ENCODE measurements at places on chromosomes 2 and 18.

GRCh38 chr2:31258351-31258750 is 24.4 kb downstream of the EHD3 start:
- DNase-seq: no peak

- no peak for DNase-seq
Measured at GRCh38 chr2:240926516-240927389, 20.6 kb downstream of the CROCC2 start.

DNA sequence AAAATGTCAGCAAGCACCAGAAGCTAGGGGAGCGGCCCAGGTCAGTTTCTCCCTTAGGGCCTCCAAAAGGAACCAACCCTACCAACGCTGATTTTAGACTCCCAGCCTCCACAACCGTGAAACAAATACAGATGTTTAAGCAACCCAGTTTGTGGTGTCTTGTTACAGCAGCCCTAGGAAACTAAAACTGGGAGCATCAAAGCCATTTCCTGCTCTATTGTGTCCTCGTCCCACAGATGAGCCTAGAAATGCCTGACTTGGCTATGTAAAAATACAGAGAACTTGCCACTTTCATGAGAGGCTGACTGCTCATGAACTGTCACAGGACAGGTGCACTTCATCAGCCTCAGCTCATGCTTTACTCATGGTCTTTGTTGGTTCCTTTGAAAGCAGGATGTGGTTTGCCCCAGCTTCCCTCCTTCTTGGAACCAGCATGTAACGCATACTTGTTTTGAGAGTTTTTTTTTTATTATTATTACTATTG is 97.6 kb upstream of the SLC39A10 start:
- no peak for DNase-seq

- DNase-seq: no peak
Measured at GRCh38 chr2:207768866-207769596, 675 bp downstream of the FZD5 start.

DNA sequence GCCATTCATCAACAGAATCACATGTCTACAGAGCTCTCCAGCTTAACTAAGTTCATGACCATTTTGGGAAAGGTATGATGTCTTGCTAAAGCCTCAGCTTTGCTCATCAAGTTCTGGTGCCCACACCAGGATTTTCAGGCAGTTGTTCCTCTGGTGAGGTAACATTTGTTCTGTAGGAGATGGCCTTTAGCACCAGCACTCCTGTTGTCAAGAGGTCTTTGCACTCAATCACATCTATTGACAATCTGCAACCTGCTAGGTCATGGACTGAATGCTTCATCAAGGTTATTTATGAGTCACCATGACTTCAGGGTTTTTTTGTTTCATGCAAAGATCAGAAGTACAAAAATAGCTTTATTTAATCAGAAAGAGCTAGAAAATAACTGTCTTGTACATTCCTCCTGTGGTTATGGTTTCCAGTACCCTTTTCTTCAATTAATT is 36.6 kb upstream of the VIT start:
- DNase-seq: no peak

GRCh38 chr18:77366720-77367641 is 117.3 kb downstream of the GALR1 start:
- peak; percentile 39 for DNase-seq

DNA sequence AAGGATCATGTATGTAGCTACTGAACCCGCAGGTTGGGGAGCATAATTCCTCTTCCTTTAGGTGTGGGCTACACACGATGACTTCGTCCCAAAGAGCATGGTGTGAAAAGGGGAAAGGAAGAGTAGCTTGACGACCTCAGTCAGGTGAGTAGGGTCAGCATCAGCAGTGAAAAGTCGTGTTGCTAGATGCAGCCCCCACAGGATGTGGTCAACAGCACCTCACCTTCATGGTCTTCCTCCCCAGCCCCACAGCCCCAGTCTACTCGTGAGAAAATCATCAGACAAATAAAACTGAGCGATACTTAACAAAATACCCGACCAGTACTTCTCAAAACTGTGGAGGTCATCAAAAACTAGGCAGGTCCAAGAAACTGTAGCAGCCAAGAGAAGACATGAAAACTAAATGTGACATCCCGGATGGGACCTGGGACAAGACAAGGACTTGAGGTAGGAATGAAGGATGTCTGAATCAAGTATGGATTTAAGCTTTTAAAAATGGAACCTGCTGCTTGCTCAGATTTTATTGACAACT is 77.5 kb upstream of the NFATC1 start:
- DNase-seq: no peak

DNA sequence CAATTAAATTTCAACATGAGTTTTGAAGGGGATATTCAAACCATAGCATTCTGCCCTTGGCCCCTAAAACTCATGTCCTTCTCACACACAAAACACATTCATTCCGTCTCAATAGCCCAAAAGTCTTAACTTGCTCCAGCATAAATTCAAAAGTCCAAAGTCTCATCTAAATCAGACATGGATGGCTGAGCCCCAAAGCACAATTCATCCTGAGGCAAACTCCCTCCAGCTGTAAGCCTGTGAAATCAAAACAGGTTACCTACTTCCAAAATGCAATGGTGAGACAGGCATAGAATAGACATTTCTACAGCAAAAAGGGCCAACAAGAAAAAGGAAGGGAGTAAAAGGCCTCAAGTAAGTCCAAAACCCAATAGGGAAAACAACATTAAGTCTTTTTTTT is 245.8 kb downstream of the TTC32 start:
- no peak for DNase-seq

- DNase-seq: no peak
Measured at GRCh38 chr2:105309147-105309545, 20.4 kb downstream of the TGFBRAP1 start.

GRCh38 chr18:77528872-77529271 is 279.2 kb downstream of the GALR1 start:
- no peak for DNase-seq

GRCh38 chr2:167212014-167212648 is 323.9 kb downstream of the XIRP2 start:
- DNase-seq: peak; percentile 19

- DNase-seq: no peak
Measured at GRCh38 chr2:88125344-88125923, 2.4 kb downstream of the FABP1 start.

GRCh38 chr2:180222644-180223043 is 215.5 kb upstream of the CWC22 start:
- DNase-seq: no peak

GRCh38 chr2:31324016-31324633 is 90.2 kb downstream of the EHD3 start:
- DNase-seq: no peak

- no peak for DNase-seq
Measured at GRCh38 chr2:231810905-231811304, 24.7 kb downstream of the COPS7B start.

DNA sequence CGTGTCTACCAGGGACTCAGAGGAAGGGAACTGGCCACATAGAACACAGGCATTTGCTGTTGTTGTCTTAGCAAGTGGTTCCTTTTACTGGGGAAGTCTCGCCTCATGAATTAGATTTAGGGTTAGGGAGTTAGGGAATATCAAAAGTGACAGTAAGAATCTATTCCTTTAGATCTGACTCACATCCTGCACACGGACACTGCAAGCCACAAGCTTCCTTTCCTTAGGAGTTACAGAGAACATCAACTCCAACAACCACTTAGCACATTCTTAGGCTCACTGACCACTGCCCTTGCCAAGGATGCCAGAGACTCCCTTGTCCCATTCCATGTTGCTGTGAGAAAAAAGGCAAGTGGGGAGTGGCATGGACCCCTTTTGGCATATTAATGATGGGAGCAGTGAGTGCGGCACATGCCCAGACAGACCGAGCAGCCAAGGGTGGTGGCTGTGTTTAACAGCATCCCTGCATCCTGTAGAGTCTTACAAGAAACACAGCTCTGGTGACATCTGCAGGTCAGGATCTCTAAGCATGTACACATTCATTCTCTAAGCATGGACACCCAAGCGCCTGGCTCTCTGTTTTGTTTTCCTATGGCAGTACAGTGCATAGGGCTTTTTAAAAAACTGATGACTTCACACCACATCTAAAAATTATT is 745.6 kb upstream of the RAB6C start:
- DNase-seq: peak; percentile 37

- no peak for DNase-seq
Measured at GRCh38 chr2:10201201-10201600, 78.7 kb downstream of the RRM2 start.

DNA sequence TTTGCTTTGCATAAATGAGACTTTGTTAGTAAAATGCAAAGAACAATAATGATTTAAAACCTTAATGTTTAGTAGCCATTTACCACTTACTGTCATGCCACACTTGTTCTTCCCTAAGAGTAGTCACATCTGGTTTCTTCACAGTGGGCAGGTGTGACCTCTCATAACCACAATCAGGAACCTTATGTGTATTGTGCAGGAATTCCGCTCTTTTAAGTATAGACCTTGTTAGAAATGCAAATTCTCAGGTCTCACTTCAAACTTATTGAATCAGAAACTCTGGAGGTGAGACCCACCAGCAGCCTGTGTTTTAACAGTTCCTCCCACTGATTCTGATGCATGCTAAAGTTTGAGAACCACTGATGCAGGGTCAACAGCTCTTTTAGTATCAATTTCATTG is 518.8 kb upstream of the MEX3C start:
- DNase-seq: no peak

Measured in renal cortex interstitium (tissue), 15 donors.